Esophagus mucosa (tissue), 1 donor: ENCODE measurements at places on chromosomes 1 and 21. TPM values are rescaled to one million over a fixed set of nuclear protein-coding genes. Genes with fewer than 3 reads are reported as not detected.

- ATAC-seq, result no peak
These were observed 38.8 kb upstream of the CLCA4 start for GRCh38 chr1:86507935-86508582.

DPM3 gene
- 62.4 TPM for total RNA-seq

TTC13 gene
- 6.6 TPM for total RNA-seq

DNA sequence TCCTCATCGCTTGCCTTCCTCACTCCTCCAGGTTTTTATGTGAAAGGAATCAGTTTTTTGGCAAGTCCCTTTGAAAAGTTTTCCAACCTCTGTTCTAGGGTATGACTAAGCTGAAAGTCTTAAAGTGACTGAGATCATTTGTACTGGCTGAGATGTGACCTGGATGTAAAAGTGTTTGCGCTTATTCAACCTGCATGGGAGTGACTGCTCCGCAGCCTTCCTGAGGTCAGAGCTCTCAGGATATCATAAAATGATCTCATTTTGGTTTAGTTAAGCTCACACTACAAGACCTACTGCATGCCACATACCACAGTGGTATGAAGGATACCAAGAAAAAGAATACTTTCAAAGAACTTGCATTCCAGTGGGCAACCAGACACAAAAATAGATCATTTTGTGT, 29.8 kb upstream of the TADA1 start:
- ATAC-seq, result peak; percentile 60

DNA sequence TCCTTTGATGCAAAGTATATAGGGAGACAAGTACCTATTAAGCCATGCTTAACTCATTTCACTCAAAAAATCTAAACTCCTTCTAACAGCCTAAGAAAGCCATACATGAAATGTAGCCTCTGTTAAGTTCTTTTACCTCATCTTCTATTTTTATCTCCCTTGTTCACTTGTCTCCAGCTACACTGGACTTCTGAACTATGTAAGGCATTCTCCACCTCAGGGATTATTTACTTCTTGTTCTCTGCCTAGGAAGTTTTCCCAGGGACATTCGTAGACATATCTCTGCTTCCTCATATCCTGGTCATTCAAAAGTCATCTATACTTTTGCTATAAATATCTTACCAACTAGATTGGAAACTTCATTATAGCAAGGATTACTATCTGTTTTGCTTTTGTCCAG, 96.9 kb downstream of the COP1 start:
- ATAC-seq, result no peak

GRCh38 chr1:150233359-150234308, 2.3 kb downstream of the ANP32E start:
- no peak for ATAC-seq

SYPL2 gene
- total RNA-seq, result not detected

CCDC27 gene
- total RNA-seq, result not detected

- no peak for ATAC-seq
These were observed 3.9 kb downstream of the HES4 start for GRCh38 chr1:995665-996633.

- peak; percentile 50 for ATAC-seq
These were observed 704 bp downstream of the WDR4 start for GRCh38 chr21:42878678-42878992.

- ATAC-seq, result no peak
These were observed 90.3 kb upstream of the PAXBP1 start for GRCh38 chr21:32861866-32862265.

DNA sequence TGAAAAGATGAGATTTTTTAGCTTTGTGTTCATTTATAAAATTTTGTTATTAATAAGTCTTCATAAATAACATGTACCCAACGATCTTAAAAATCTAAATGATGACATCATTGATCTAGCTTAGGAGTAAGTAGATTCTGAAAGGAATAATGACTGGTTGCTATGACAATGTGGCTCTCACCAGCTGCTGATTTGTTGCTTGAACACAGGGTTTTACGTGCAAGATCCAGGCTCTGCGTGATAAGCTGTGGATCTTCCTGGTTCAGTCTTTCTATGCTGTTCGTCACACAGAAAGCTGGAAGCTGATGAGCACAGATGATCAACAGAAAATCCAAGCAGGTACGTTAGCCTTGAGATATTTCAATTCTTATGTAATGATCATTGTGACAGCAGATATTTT, 49.1 kb upstream of the C1orf146 start:
- ATAC-seq, result no peak

- no peak for ATAC-seq
These were observed 29.3 kb downstream of the MYOG start for GRCh38 chr1:203056516-203056915.

- no peak for ATAC-seq
These were observed 35.4 kb downstream of the CSMD2 start for GRCh38 chr1:34129630-34130029.

CSF3R gene
- 3.2 TPM for total RNA-seq

DNA sequence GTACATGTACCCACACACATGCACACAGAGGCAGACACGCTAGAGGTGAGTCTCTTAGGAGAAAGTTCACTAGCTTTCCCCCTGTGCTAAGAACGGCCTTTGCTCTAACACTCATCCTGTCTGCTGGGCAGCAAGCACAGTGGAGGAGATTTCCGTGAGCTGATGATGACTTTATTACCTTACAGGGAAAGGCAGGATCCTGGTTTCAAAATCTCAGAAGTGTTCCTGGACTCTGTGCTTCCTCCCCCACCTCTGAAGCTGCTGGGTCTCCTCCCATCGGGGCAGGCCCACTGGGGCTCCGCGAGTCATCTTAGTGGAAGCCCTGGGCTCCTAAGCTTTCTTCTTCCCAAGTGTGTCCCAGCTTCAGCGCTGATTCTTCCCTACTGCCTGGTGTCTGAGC, 2.7 kb downstream of the FAM3B start:
- no peak for ATAC-seq

DNA sequence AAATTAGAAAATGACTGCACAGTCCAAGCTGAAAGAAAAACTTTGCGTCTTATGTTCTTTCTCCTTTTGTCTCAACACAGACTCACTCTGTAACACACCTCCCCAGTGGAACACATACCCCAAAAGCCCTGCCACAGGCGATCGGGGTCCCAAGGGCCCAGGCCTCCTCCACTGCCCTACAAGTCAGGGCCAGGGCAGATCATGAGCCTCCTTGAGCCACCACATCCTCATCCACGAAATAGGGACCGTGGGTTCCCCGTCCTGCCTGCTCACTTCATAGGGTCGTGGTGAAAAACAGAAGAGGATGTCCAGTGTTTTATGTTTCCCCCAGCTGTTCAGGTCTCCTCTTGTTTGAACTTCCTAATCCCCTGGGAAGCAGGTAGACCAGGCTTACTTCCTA, 116.7 kb downstream of the KCNN3 start:
- ATAC-seq, result no peak
